Endodermal cell (in vitro differentiated cells): ENCODE measurements at places on chromosomes 7 and 10. TPM values are rescaled to one million over a fixed set of nuclear protein-coding genes. Genes with fewer than 3 reads are reported as not detected.

The IFIT3 gene
- 0.42 and 0.75 TPM in 2 replicates for total RNA-seq

The GPR15LG gene
- not detected in 2 replicates for total RNA-seq

- H3K4me1 ChIP-seq: no peaks in the 10 kb centered on the region
- no peak overlapping the region for H3K27ac ChIP-seq
- no peak for DNase-seq
- H3K27me3 ChIP-seq: no peaks in the 10 kb centered on the region
- no peaks in the 10 kb centered on the region for H3K36me3 ChIP-seq
These were observed 114.1 kb downstream of the SLC16A9 start for GRCh38 chr10:59595593-59595992.

GRCh38 chr7:48112401-48113165 lies 23.5 kb downstream of the UPP1 start:
- peaks cover 20% of the 10 kb centered on the region for H3K36me3 ChIP-seq
- H3K27ac ChIP-seq: no peak overlapping the region
- no peak overlapping the region for H3K4me3 ChIP-seq
- DNase-seq: no peak

GRCh38 chr10:96613576-96613975 lies 26.8 kb upstream of the TM9SF3 start:
- H3K4me3 ChIP-seq: no peak overlapping the region
- no peaks in the 10 kb centered on the region for H3K4me1 ChIP-seq
- H3K27ac ChIP-seq: no peak overlapping the region
- no peaks in the 10 kb centered on the region for H3K36me3 ChIP-seq

- H3K4me3 ChIP-seq: no peak overlapping the region
- no peaks in the 10 kb centered on the region for H3K36me3 ChIP-seq
- H3K27me3 ChIP-seq: no peaks in the 10 kb centered on the region
- no peak for DNase-seq
These were observed 49.4 kb downstream of the NOD1 start for GRCh38 chr7:30429156-30429530.

DNA sequence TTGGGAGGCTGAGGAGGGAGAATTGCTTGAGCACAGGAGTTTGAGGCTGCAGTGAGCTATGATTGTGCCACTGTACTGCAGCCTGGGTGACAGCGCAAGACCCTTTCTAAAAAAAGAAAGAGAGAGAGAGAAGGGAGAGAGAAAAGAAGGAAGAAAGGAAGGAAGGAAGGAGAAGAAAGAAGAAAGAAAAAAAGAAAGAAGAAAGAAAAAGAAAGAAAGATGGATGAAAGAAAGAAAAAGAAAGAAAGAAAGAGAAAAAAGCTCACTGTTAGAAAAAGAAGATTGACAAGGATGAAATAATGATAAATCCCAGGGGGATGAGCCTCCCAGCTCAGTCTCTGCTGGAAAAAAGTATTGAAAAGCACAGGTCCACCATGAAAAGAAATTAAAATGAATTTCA lies 22.8 kb upstream of the CARD11 start:
- H3K4me1 ChIP-seq: no peaks in the 10 kb centered on the region
- no peak for DNase-seq
- H3K4me3 ChIP-seq: no peak overlapping the region
- H3K27ac ChIP-seq: no peak overlapping the region

GRCh38 chr7:25624051-25624450 lies 395.8 kb upstream of the NPVF start:
- H3K36me3 ChIP-seq: no peaks in the 10 kb centered on the region
- H3K4me1 ChIP-seq: no peaks in the 10 kb centered on the region
- H3K4me3 ChIP-seq: no peak overlapping the region
- DNase-seq: no peak
- no peak overlapping the region for H3K27ac ChIP-seq
